ENCODE measurements at places on chromosomes 13 and 19.
A peak's percentile ranks its signal among the peaks of the same experiment; 100 is the strongest.

DNA sequence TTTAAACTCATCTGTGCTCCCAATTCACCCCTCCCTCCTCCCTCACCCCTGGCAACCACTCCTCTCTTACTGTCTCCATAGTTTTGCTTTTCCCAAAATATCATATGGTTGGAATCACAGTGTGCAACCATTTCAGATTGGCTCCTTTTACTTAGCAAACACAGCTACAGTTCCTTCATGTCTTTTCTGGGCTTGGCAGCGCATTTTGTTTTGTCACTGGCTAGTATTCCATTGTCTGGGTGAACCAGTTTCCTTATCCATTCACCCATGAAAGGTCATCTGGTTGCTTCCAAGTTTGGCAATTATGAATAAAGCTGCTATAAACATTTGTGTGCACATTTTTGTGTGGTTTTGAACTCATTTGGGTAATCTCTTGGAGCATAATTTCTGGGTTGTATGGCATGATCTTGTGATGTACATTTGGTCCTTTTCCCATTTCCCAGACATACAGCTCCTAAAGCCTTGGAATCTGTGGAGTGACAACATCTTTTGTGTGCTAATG, 23.9 kb upstream of the GAS6 start:
- no peak for DNase-seq

DNA sequence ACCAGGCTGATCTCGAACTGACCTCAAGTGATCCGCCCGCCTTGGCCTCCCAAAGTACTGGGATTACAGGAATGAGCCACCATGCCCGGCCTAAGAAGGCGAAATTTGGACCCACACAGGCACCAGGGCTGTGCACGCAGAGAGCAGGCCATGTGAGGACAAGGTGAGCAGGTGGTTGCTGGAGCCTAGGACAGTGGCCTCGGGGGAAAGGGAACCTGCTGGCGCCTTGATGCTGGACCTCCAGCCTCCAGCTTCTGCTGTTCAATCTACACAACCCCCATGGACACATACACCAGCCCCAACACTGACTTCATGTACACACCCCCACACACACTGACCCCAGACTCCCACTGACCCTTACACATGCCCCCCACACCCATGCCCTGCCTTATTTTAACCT, 41.8 kb upstream of the CCNE1 start:
- no peak for DNase-seq

- no peak for DNase-seq
Measured at GRCh38 chr19:47331931-47332547, at the start of gene C5AR2. Gene C5AR2 (plus strand): TSS chr19:47332175. CDS start chr19:47340800, 8,625 bp downstream.

DNA sequence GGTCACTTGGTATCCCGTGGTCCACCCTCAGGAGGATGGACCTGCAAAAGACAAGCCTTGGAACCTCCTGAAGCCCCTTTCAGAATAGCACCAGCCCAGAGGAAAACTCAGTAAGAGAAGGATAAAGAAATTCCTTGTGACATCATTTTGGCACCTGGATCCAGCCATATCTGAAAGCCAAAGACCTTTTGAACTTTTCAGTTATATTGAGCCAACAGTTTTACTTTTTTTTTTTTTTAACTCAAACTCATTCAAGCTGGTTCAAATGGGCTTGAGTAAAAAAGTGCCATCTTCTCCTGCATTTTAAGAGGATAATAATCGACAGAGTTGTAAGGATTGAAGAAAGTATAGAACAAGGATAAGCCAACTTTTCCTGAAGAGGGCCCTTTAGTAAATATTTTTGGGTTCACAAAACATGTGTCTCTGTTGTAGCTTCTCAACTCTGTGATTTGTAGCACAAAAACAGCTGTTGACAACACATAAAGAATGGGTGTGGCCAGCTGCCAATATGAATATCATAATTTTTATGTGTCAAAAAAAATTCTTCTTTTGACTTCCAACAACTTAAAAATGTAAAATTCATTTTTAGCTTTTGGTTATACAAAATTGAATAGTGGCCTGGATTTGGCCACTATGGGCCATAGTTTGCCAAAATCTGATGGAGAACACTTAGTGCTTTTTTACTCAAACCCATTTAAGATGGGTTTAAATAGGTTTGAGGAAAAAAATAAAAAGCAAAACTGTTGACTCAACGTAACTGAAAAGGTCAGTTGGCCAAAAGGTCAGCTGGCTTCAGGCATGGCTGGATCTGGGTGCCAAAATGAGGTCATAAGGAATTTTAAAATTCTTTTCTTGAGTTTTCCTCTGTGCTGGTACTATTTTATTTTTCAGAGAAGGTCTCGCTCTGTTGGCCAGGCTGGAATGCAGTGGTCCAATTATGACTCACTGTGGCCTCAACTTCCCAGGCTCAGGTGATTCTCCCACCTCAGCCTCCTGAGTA, 50.7 kb downstream of the ACSBG2 start:
- no peak for DNase-seq

DNA sequence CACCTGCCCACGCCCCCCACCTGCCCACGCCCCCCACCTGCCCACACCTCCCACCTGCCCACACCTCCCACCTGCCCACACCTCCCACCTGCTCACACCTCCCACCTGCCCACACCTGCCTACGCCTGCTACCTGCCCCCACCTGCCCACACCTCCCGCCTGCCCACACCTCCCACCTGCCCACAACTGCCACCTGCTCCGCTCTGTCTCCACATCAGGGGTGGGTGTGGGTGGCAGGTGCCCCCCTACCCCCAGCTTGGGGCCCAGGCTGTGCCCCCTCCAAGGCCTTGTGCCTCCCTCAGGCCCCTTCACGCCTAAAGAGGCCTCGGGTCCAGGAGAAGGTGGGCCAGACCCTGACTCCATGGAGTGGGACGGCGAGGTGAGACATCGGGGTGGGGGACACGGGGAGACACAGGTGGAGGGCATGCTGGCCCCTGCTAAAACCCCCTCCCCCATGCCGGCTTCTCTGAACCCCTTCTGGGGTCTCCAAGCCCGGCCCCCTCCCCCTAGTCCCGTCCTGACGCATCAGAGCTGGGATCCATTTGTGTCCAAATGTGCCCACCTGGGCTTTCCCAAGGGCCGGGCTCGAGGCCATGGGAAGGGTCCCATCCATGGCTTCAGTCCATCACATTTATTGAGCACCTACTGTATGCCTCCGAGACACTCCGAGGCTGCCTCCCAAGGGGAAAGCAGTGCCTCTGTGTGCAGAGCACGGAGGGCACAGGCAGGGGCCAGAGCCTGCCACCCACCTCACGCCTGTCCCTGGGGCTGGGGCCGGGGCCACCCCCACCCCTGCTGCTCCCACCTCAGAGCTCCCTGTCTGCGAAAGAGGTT, 4.9 kb downstream of the PLK5 start:
- no peak for DNase-seq

DNA sequence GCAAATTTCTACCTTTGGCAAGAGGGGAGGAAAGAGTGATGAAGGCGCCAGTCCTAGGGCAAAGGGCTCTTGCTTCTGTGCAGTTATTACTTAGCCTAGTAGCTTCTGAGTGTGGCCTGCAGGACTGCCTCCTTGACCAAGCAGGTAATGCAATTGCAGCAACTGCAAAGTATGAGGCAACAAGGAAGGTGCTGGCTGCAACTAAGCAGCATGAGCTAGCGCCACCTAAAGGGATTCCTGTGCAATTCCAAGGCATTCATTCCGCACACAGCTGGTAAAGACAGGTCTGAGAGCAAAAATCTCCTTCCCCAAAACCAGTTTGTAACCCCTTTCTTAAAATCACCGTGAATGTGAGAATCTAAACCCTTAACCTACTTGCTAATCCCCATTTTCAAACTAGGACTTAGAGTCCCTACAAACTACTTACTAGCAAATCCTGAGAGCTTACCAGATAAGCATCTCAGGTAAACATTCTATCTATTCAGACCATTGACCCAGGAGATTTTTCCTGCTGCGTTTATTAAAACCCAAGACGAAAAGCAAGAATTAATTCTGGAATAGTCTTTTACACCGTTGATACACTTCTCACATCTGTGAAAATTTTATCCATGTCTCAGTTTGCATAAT, 62.9 kb downstream of the DCT start:
- DNase-seq = no peak

GRCh38 chr19:4035582-4035981, 28.0 kb downstream of the PIAS4 start:
- DNase-seq = no peak

DNA sequence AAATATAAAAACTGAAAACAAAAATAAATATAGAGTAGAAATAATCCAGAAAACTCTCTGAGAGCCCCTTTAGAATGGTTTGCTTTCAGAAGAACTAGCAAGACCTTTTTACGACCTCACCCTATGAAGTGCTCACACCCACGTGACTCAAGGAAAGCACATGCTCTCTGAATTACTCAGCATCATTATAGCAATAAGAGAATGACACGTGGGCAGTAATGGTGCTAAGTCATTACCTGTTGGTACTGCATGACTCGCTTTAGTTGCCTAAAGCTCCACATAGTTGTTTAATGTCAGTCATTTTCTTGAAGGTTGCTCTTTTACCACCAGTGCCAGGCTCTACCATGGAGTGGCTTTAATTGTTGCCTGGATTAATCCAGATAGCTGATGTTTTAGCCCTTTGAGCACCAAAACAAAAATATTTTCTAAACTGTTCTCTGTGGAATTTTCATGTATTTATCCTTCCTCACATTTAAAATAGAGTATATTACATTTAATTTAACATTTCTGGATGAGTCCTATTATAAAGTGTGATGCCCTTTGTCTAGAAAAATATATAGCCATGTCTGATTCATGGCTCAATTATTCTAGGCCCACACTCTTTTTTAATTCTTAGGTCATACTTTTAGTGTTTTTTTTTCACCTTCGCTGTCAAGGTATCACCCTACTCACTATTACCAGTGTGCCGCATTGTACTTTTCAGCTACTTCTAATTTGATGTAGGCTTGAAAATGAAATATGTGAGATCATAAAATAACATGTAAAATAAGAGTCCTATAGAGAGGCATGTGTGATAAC, 56.8 kb downstream of the THSD1 start:
- no peak for DNase-seq

DNA sequence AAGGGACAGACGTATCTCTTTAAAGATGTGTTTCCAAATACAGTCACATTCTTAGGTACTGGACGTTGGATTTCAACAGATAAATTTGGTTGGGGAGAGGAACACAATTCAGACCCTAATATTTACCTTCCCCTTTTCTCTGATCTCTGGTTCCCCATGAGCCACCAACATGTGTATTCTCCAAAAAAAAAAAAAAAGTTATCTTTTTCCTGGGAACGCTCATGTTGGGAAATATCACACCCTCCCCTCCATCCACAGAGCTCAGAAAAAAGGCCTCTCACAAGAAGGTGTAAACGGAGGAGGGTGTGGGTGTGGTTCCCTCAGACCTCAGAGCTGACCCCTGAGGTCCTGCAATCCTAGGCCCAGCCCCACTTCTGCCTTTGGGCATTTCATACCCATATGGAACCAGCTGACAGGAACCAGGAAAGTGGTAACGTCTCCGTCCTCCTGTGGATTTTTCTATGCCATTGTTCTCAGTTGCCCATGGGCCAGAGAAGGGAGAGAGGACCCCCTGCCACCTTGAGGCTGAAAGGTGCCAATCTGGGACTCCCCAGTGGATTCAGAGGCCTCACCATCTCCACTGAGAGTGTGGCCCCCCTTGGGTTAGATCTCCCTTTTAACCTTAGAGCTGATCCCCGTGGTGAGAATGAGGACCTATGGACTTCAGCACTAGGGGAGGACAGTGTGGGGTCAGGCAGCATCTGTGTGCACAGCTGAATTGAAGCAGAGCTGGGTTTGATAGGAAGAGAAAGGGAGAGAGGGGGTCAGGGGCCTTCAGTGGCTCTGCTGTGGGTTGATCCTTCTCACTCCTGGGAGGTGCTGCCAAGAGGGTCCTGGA, 8.4 kb upstream of the SIGLEC12 start:
- DNase-seq = no peak

DNA sequence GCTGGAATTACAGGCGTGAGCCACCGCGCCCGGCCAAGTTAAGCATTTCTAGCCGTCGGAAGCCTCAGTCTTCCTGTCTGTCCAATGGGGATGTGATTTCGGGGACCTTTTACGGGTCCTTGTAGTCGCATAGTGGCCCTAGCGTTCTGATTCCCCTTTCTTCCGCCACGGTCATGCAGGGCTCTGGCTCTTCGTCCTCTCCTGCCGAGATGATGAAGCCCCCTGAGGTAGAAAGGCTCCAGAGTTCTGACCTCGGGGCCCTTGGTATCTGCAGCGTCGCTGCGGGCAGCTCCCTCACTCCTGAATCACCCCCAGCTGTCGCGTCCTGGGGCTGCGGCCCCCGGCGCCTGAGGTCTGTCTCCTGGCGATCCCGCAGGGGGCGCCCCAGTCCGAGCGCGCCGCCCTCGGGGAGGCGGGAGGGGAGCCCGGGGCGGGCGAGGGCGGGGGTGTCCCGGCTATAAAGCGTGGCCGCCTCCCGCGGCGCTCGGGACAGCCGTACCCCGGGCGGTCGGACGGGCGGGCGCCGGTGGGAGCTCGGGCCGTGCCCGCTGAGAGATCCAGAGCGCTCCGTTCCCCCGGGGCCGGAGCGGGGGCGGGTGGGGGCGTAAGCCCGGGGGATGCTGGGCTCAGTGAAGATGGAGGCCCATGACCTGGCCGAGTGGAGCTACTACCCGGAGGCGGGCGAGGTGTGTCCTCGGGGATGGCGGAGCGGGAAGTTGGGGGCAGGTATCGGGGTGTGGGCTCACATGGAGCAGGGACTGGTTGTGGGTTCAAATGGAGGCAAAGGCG, at the start of gene FOXA3:
FOXA3 (plus strand) TSS at position 487 of the 789 bp plus-strand sequence; CDS start at position 618, 131 bp downstream.
- peak; percentile 60 for DNase-seq

- DNase-seq = no peak
Measured at GRCh38 chr13:38844581-38844980, 146.1 kb downstream of the STOML3 start.

GRCh38 chr19:56934438-56935090, 94.0 kb upstream of the PEG3 start:
- DNase-seq = no peak
